ENCODE measurements at places on chromosomes 7 and 10. TPM values are rescaled to one million over a fixed set of nuclear protein-coding genes. Genes with fewer than 3 reads are reported as not detected.

PLCE1 gene
- total RNA-seq, result 14.1 TPM

FXYD4 gene
- not detected for total RNA-seq

- no peak for DNase-seq
- H3K4me1 ChIP-seq, result peaks cover 13% of the 10 kb centered on the region
- H3K36me3 ChIP-seq, result no peaks in the 10 kb centered on the region
Measured at GRCh38 chr10:64303566-64303965, 782.4 kb downstream of the REEP3 start.

GRCh38 chr7:128741491-128741890 lies 2.3 kb downstream of the CALU start:
- H3K27ac ChIP-seq, result no peak overlapping the region
- no peaks in the 10 kb centered on the region for H3K36me3 ChIP-seq
- DNase-seq, result no peak

GRCh38 chr10:125343118-125343925 lies 183.0 kb upstream of the CTBP2 start:
- no peaks in the 10 kb centered on the region for H3K36me3 ChIP-seq
- H3K27ac ChIP-seq, result no peak overlapping the region
- H3K4me1 ChIP-seq, result peaks cover 20% of the 10 kb centered on the region
- DNase-seq, result no peak
